ENCODE measurements at places on chromosomes 2 and 18. TPM values are rescaled to one million over a fixed set of nuclear protein-coding genes. Genes with fewer than 3 reads are reported as not detected.

ALK gene
- 0.41 TPM for total RNA-seq

MLPH gene
- 10.3 TPM for total RNA-seq

SCG2 gene
- 2.4 TPM for total RNA-seq

PPP4R3B gene
- total RNA-seq: 80.1 TPM

FAM161A gene
- 7.5 TPM for total RNA-seq

ZNF396 gene
- 1.5 TPM for total RNA-seq

MAPK4 gene
- 5.2 TPM for total RNA-seq

ABCB11 gene
- not detected for total RNA-seq

DNA sequence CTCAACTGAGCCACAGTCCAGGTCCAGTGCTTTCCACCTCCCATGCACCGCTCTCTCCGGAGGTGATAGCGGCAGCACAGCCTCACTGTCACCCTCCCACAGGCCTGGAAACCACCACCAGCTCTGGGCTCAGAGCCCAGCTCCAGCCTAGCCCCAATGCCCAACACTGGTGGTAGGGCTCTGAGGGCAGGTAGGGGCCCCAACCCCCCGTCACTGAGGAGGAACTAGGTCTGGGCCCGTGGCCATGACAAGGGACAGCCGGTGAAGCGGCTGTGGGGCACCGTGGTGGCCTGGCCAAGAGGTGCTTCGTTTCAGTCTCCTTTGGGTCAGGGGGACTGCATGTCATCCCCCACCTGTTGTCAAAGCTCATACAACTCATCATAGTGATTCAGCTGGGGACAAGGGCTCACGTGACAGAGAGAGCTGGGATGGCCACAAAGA lies 5.5 kb upstream of the TMEM214 start:
- peak; percentile 40 for DNase-seq

DNA sequence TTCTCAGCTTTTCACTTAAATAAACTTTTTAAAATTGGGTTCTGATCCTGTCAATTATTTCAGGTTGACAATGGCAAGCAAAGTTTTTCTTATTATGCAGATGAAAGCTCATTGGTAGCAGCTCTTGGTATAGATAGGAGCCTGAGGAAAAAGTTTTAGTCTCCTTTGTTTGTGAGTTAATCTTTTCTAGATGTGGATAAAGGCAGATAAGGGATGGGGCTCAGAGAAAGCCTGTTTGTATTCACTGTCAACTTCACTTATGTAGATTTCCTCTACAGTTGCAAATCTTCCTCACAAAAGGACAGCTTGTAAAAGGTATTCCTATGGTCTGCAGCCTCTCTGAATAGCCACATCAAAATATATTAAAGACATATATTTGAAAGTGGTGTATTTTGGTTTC lies 224.5 kb upstream of the SPOPL start:
- DNase-seq: no peak

DNA sequence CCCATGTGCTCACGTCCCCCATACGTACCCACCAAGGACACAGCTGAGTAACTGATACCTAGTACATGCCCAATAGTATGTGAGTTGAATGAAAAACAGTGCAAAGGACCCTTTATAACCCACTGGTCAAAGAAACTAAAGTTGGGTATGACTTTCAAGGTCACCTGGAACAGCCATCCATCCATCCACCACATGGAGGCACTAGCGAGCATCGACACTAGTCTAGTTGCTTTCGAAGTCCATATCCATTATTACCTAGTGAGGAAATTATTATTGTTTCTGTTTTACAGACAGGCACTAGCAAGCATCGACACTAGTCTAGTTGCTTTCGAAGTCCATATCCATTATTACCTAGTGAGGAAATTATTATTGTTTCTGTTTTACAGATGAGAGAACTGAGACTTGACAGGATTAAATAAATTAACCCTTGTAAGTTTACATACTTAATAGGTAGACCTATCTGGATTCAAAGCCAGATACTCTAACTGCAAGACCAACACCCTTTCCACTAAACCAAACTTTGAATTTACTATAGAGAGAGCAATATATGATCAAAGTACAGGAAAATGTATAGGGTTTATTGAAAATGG lies 233.7 kb downstream of the METTL4 start:
- DNase-seq: no peak

GRCh38 chr2:208074610-208075356 lies 49.5 kb upstream of the PLEKHM3 start:
- no peak for DNase-seq

DNA sequence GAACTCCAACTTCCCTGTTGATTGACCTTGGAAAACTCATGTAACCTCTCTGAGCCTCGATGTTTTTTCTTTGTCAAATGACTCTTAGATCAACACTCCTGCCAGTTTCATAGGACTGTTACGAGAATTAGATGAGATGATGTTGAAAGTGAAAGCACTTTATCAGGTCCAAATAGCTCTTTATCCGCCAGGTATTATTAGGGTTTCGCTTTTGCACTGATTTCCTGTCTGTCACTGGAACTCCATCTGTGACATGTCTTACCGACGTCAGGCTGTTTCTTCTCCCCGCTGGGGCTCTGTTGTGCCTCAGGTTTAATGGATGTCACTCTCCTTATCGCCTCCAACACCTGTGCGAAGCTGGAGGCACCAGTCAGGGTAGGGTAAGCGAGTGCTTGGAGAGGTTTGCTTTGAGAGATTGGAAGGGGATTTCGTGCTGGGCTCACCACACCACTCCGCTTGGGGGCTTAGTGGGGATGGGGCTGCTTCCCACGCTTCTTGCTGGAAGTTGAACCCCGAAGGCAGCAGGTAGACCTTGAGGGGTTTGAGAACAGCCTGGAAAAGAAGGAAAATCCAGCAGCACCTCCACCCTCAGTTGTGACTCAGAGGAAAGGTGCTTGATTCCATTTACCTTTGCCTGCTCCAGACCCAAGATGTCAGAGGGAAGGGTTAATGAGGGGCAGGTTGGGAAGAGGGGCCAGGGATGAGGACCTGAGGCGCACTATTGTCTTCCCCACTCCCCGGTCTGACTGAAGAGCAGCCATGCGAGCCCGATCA lies 4.3 kb downstream of the GAD1 start:
- no peak for DNase-seq

DNA sequence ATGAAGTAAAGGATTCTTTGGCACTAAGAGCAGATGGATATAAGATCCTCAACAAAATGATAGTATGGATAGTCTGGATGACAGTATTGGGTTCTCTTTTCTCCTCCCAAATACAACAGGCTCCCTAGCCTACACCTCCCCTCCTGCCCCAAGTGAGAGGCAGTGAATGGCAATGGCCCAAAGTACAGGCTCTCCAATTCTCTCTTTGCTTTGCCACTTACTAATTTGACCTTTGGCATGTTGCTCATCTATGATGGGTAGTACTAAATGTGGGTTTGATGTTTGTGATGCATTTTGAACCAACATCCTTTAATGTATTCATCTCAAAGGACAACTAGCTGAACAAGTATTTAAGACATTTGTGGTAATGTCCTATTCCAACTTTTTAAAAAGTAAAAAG lies 65.9 kb downstream of the EIF5B start:
- no peak for DNase-seq

DNA sequence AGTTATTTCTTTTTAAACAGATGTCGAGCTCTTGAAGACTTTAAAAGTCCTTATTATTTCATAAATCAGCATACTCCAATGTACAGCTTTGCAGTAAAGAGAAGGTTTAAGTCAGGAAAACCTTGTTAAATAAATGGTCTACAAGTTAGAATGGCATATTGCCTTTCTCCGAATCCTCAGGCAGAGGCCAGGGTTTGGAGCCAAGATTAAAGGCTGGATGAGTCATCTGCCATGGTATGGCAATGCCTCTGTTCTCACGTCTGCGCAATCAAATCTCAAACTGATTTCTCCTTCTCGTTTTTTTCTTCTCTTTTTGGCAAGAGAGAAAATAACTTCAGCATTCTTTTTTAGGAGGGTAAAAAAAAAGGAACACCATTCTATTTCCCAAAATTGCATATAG lies 5.6 kb upstream of the KCNJ3 start:
- no peak for DNase-seq

DNA sequence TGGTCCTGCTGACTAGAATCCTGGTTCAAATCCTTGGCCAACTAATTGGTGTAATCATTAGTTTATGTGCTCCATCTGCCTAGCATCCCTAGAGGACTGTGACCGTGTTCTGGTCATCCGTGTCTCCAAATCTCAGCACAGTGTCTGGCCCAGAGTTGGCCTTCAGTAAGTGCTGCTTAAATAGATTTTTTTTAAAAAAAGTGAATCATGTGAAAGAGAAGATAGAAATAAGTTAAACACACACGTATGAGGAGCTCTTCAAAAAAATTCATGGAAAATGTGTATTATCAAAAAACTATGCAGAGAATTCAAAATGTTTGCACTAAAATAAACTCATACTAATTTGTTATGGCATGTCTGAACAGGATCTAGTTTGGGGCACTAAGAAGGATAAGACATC lies 129.3 kb upstream of the TLK1 start:
- DNase-seq: no peak

DNA sequence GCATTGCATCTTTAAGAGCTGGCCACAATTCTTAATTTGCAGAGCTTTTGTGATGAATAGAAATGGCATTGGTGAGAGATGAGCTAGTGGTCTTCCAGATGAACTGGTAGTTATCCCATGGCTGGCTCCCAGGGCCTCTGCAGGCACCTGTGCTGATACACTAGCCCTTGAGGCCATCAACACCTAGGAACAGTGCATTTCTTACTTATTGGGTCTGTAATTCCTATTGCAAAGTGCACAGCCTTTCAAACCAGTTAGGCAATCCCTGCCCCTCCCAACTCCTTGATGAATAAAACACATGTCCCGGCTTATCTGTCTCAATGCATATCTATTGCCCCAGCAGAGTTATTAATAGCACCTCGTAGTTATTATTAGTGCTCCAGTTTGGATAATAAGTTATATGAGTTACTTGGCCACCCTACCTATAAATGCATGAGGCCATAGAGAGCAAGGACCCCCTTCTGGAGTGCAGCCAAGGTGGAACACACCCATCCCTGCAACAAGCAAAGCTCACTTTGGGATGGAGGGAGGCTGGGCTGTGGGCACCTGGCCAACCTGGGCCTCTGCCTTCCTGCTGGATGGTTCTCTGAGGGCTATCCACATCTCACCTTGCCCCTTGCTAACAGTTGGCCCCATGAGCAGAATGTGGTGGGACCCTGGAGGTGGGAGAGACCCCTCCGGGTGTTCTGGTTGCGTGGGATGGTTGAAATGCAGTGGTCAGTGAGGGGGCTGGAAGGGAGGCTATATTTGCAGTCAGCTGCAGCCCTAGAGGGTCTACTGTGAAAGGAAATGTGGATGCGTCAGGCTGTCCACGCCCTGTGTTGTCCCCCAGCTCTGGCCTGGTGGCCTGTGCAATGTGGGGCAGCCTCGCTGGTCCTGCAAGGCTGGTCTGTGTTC lies 455.9 kb upstream of the HS6ST1 start:
- DNase-seq: peak; percentile 64

DNA sequence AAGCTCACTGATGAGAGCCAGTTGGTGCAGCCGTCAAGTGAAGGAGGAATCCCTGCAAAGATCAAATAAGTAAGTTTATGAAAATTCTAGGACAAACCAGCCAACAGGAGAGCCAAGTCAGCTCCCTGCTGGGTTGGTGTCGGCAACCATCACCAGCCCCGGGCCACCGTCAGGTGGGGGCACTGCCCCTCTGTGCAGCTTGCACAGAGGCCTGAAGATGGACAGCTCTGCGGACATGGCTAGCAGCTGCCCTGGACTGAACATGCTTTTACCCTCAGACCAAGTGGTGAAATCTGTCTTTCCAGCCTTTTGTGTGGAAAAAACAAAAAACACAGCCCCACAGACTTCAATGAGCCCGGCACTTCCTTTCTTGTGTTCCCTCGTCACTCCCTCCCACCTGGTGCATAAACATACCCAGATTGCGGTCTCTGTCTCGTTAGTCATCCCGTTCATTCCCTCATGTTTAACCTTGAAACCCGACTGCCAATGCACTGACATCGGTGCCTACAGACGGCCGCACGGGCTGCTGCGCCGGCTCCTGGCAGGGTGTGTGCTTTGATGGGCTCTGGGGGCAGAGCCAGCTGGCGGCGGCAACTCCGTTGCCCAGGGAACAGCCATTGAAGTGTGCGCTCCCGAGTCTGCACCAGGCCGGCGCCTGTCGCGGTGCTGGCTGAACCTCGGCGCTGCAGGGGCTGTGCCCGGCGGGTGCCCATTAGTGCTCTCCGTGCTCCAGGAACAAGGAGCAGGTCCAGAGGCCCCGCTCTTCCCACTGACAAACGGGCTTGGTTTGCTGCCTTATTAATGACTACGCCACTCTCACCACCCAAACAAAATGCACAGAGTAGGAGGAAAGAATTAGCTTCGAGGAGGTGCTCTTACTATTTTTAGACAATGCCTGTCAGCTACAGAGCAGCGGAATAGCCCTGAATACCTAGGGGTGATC lies 95.3 kb downstream of the EIPR1 start:
- DNase-seq: peak; percentile 73

DNA sequence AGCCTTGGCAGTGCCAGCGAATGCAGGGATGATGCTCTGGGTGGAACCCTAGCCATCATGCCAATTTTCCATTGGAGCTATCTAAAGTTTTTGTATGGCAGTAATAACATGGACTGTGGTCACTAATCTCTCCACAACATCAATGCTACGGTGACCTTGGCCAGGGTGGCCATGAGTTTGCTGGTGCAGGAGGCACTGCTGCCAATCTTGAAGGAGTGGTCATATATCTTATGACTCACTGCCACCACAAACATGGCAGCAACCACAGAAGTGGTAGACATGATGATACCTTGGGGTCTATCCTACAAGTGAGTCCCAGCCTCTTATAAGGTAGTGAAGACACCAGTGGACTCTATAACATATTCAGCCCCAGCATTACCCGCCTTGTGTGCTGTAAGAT lies 104.6 kb downstream of the EVA1A start:
- no peak for DNase-seq

GRCh38 chr2:23327416-23327815 lies 57.6 kb upstream of the KLHL29 start:
- no peak for DNase-seq

GRCh38 chr18:2845172-2845571 lies 1.6 kb upstream of the EMILIN2 start:
- no peak for DNase-seq

- DNase-seq: peak; percentile 55
Observed at GRCh38 chr2:236661762-236662110, 92.1 kb downstream of the ACKR3 start.

DNA sequence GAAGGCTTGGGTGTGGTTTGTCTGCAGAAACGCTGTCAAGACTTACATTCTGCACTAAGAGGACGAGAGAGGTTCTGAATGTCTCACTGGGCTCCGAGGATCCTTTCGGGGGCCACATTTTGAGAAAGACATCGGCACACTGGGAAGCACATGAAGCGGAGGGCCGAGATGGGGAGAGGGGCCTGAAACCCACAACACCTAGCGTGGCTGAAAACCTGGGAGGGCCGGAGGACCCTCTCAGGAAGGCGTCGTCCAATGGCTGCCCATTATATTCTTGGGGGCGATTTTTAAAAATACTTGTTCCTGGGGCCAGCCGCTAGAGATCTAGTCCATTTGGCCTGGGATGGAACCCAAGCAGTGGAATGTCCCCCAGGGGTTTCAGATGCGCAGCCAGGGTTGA lies 229.6 kb downstream of the GBX2 start:
- DNase-seq: no peak

Data from tongue (tissue), 3 donors.